ENCODE measurements at places on chromosomes 11 and 22.

GRCh38 chr11:78392854-78393253 lies 24.8 kb downstream of the GAB2 start:
- DNase-seq = no peak

DNA sequence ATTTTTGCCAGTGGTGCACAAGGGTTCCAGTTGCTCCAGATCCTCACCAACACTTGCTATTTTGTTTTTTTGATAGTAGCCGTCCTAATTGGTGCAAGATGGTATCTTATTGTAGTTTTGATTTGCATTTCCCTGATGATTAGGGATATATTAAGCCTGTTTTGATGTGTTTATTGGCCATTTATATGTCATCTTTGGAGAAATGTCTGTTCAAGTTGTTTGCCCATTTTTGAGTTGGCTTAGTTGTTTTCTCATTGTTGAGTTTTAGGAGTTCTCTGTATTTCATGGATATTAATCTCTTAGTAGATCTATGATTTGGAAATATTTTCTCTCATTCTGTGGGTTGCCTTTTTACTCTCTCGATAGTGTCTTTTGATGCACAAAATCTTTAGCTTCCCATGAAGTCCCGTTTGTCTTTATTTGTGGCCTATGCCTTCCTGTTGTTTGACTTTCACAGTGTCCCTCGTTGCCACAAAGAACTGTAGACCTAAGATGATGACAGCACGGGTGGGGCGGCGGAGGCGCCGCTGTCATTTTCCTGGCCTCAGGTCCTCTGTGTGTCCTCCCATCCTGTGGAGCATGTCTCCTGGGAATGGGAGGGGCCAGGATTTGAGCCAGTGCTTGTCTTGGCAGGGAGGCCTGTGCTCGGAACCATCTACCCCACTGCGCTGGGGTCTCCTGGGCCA lies 33.5 kb downstream of the LRP5 start:
- DNase-seq = no peak

DNA sequence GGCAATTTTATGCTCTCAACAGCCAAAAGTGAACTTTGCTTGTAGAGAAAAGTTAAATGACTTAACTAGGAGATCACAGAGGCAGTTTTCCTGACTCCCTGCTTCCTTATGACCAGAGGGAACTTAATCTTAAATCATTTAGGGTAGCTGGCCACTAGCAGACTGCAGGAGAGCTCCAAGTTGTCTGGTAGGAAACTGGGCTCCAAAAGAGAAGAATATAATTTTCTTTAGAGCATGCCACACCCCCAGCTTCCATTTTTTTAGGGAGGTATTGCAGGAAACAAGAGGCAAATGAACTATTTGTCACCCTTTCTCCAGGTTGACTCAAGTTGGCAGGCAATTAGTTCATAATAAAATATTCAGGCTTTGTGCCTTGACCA lies 2.6 kb downstream of the METTL15 start:
- no peak for DNase-seq

- no peak for DNase-seq
Observed at GRCh38 chr11:5272395-5273017, 2.8 kb upstream of the HBE1 start.

DNA sequence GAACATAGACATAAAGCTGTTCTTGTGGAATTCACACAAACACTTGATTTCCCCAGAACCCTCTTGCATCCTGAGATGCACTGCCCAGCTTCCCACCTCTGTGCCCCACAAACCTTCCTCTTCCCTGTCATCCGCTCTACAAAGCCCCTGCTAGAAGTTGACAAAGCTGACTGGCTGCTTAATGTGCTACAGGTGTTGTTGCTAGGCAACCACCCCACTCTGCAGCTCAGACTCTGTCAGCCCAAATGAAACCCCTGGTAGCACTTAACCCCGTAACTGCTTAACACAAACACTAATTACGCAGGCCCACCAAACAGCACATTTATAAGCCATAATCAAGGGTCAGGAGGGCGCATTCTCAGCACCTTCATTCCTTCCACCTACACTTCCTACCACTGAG lies 172.0 kb upstream of the CADM1 start:
- no peak for DNase-seq

Measured in NK-92 treated with Interleukin-12 subunit alpha and Interleukin-12 subunit beta, amount 100 ng/mL, for 24 hours (cell line).